ENCODE measurements at places on chromosomes 12 and 14. TPM values are rescaled to one million over a fixed set of nuclear protein-coding genes. Genes with fewer than 3 reads are reported as not detected.

The CD4 gene
- 24.8 TPM for polyA plus RNA-seq

The INSM2 gene
- not detected for polyA plus RNA-seq

The IFI27 gene
- 1.4 TPM for polyA plus RNA-seq

The NR4A1 gene
- polyA plus RNA-seq, result 6.9 TPM

Data from AG04450 (cell line).